CD8-positive, alpha-beta T cell (primary cell): ENCODE measurements at places on chromosomes 1 and 21. TPM values are rescaled to one million over a fixed set of nuclear protein-coding genes. Genes with fewer than 3 reads are reported as not detected.

DNA sequence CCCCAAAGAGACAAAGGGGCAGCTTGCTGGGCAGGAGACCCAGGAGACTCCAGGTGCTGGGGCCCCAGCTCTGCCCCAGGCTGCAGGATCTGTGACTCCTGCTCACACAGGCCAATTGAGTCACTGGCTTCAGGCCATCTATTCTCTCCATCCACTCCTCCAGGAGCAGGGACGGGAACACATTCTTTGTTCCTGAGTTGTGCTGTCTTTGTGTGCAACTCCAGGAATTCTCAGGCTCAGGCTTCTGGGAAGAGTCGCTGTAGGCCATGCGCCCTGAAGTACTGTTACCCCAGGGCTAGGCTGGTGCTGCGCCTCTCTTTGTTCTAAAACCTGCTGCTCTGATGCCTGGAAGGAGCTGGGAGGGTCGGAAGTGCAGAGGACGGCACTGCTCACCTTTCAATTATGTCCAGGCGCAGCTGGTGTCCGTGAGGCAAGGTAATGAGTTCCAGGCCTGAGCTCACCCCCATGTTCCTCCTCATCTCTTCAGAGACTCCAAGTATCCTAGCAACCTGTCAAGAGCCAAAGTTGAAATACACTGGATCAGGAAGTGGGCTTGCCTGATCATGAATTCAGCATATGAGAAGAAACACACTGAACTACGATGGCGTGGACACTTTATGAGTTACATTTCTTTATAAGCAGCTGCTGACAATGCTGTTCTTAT is 105.9 kb downstream of the BCAR3 start:
- no peak for DNase-seq

- no peak for DNase-seq
These were observed 52.7 kb upstream of the TTC34 start for GRCh38 chr1:2854151-2854550.

The GBP5 gene
- total RNA-seq = 114 TPM

DNA sequence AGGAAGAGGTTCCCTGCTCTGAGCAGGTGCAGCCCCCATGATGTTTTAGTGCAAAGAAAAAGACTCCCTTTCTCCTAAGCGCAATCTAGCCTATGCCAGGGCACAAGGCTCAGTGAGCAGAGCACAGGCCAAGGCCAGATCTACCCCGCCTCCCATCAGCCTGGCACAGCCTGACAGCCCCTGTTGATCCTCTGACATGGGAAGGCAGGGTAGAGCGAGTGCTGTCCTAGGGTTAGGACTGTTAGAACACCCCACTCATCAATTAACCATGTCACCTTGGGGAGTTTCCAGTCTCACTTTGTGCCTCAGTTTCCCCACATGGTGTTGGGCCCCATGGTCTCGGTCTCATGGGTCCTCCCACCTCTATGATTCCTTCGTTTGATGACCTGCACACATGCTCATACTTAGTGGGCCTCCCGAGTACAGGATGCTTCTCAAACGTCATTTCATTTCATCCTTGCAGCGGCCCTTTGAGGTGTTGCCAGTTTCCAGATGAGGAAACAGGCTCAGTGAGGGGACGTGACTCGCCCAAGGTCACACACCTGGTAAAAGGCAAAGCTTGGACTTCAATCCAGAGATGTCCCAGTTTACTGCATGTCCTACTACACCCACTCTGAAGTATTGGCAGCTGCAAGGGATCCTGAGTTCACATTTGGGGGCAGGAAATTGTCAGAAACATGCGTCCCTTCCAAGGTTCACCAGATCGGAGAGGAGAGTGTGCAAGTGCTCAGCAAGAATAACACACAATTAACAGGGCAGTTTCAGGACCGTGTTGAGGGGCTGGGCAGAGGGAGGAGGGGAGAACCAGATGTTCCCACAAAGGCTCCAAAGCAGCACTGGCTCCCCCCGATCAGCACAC is 213.3 kb downstream of the TRABD2B start:
- DNase-seq = no peak

The C4BPA gene
- not detected for total RNA-seq

DNA sequence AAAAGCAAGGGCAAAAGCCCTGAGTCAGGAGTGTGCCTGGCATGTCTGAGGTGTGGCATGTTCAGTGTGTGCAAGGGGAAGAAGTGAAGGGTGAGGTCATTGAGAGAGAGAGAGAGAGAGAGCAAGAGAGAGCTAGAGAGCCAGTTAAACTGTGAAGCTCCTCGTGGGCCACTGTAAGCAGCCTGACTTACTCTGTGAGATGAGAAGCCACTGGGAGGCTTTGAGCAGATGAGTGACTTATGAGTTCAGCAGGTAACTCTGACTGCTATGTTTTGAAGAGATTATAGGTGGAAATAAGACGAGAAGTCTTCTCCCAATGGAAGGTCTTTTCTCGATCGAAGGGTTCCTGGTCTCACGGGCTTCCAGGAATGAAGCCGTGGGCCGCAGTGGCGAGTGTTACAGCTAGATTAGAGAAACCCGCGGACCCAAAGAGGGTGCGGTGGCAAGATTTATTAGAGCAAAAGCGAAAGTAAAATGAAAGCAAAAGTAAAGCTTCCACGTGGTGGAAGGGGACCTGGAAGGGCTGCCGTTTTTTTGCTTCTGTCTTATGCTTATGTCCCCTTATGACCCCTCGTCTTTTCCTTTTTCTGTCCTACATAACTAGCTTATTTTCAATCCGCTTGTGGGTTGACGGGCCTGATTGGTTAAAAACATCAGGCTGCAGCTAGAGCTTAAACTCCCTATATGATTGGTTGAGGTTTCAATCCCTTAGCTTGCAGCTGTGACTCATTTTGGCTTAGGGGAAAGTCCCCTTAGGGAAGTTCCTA is 323.1 kb upstream of the FAM78B start:
- DNase-seq = peak; percentile 44
